DND-41 (cell line): ENCODE measurements at places on chromosomes 4 and X.

GRCh38 chr4:30855232-30855631 is 135.1 kb downstream of the PCDH7 start:
- DNase-seq = no peak

DNA sequence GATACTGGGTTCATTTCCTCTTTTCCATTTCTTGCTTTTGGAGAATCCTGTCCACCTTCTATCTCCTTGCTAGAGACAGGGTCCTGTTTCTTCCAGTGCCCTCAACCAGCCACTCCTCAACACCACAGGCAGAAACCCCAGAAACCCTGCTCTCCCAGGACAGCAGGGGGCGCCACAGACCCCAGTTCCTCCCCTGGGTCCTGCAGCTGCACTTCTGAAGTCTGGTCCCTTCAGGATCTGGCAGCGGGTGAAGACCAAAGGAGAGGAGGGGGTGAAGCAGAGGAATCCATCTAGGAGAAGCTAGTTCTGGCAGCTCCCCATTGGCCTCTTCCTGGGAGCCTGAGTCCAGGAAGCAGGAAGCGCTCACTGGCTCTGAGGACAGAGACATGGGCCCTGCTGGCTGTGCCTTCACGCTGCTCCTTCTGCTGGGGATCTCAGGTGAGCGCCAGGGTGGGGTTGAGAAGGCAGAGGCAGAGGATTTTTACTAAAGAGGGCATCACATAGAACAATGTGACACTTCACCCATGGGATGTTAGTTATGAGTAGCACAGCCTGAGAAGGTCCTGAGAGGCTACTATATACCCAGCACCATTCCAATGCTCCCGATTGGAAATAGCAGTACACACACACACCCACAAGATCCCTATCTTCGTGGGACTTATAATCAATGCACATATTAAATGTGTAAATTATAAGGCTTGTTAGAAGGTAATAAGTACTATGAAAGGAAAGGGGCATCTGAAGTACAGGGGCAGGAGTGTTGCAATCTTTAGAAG is at the start of gene PRSS48:
PRSS48 (plus strand) TSS at position 375 of the 776 bp plus-strand sequence; CDS start at position 387, 12 bp downstream.
- peak; percentile 69 for DNase-seq

GRCh38 chr4:140059159-140059558 is 94.8 kb downstream of the MAML3 start:
- no peak for DNase-seq

GRCh38 chrX:152904151-152905080 is 6.5 kb downstream of the ZNF185 start:
- peak; percentile 59 for DNase-seq

GRCh38 chr4:88481537-88481936 is 24.6 kb downstream of the HERC5 start:
- DNase-seq = no peak

GRCh38 chrX:149937871-149938426 is 342 bp downstream of the EOLA2 start:
- DNase-seq = peak; percentile 23

DNA sequence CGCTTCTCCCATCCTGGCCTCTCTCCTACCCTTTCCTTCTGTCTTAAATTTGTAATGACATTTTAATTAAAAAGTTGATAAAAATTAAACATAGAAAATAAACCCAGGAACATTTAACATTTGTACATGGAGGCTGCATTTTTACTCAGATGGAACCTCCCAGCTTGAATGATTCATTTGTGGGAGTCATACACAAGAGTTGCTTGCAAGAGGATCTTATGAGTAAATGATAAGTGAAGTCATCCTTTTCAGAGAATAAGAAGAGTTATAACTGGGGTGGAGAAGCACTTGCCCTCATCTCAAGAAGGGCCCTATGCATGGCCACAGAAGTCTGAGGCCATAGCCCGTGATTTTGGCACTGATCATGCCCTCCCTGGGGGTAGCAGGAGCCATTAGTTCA is 482.9 kb upstream of the BOD1L1 start:
- DNase-seq = no peak

DNA sequence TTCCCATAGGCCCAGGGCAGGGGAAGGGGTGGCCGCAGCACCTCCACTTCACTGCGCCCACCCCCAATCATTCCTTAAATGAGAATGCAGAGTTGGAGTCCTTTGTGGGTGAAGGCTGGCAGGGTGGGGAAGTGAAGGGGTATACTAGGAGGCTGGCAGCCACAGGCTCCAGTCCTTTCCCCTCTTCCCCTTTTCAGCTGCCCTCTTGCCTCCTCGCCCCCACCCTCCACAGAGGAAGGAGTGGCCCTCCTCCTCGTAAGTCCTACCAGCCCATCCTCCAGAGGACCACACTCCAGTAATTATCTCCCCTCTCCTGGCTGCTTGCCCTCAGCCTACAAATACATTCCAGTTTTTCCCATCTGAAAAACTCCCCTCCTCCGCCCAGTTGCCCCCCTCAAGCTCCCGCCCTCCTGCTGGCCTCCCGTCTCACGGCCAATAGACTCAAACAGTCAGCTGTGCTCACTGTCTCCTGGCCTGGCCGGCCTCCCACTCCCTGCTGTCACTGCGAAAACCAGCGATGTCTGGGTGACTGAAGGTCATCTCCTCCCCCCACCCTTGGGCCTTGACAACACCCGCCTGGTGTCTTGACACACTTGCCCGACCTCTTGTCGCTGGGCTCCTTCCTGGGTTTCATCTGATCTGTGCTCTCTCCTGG is 38.8 kb downstream of the EFNB1 start:
- no peak for DNase-seq

GRCh38 chr4:13498469-13498868 is 14.3 kb upstream of the RAB28 start:
- no peak for DNase-seq

GRCh38 chr4:115219315-115219860 is 106.0 kb upstream of the NDST4 start:
- no peak for DNase-seq

GRCh38 chr4:8010618-8011017 is 71.0 kb upstream of the AFAP1 start:
- no peak for DNase-seq

DNA sequence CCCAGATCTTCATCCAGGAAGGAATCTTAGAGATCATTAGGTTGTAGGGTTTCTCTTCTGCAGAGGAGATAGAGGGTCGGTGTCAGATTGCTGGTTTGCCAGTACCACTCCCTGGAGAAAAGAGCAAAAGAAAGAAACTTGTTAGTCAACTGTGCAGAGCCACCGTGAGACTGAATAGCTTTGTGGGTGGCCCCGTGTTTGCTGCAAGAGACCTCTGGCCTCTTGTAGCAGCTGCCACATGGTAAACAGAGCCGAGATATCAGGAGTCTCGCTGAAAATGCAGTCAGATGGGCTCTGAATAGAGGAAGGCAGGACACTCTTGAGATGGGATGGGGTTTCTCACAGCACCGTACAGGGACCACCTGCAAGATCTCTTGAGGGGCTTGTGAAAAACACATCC is 149.7 kb downstream of the PTTG2 start:
- DNase-seq = no peak

GRCh38 chrX:96006281-96006680 is 678.4 kb upstream of the DIAPH2 start:
- DNase-seq = no peak

DNA sequence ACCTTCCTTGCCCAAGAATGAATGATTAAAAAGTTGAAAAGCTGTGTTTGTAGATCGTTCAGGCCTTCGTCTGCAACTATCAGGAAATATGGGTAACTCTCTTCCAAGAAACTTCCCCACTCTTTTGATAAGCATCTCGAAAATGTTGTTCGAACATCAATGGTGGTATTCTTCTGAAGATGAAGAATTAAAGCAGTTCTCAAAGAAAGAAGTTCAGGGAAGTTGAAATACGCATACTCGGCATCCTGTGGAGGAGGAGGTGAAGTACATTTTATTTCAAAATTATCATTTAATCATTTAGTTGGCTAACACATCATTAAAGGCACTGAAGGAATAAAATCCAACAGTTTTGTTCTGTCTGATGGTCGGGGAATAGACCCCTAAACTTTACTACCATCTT is 12.1 kb downstream of the DDX60 start:
- DNase-seq = no peak

DNA sequence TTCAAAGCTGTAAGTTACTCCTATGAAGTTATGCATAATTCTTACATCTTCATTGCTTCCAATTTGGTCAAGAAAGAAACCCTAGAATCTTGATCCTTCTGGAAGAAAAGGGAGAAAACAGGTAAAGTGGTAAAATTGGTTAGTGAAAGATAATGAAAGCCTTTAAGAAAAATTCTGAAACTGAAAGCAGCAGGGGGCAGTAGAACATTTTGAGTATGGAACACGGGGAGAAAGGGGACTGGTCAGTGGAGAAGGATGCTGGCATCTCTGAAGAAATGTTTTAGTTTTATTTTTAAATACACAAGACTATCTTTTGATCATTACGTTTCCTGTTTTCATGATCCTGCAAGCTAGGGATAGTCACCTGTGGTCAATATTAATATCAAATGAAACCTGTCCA is 54.3 kb downstream of the SLIT2 start:
- no peak for DNase-seq
